DMS53 (cell line): ENCODE measurements at places on chromosomes 4 and X.
A peak's percentile ranks its signal among the peaks of the same experiment; 100 is the strongest.

GRCh38 chr4:55068522-55068921 is 56.9 kb downstream of the KDR start:
- DNase-seq: no peak

- peak; percentile 51 for DNase-seq
Observed at GRCh38 chrX:21840193-21840545, 752 bp downstream of the MBTPS2 start.

DNA sequence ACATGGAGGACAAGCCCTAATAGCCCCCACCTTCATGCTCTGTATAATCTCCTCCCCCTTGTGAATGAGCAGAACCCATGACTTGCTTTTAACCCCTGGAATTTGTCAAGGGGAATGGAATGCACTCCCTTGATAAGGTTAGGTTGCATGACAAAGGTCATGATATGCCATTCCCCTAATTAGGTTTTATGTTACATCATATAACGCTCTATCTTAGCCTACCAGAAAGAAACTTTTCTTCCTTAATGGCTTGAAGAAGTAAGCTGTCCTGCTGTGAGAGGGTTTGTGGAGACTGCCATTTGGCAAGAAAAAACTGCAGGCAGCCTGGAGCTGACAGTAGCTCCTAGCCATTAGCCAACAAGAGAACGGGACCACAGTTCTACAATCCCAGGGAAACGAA is 399.8 kb upstream of the MAD2L1 start:
- DNase-seq: no peak

DNA sequence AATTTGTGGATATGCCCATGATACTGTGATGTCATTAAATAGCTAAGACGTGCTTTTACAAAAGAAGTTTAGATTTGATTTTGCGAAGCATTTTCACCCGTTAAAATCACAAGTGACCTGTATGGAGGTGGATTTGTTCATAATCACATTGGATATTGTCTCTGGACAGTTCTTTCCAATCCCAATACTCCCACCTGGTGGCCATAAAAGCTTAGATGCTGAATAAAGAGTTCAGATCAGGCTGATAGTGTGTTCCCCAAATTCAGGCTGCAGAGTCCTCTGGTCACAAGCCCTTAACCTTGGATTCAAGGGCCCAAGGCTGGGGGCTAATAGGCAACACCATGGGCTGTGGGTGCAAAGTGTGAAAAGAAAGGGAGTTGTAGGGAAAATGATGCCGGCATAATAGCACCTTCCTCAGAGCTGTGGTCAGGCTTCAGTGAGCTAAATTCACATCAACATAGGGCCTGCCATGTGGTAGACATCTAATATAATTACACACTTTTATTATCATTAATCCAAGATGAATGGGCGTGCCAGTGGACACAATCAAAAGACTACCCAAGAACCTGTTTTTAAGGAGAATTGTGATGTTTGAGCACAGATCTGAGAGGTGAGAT is 28.1 kb downstream of the SMIM43 start:
- peak; percentile 64 for DNase-seq

GRCh38 chrX:15790769-15791290 is 546 bp downstream of the ZRSR2 start:
- DNase-seq: peak; percentile 38

DNA sequence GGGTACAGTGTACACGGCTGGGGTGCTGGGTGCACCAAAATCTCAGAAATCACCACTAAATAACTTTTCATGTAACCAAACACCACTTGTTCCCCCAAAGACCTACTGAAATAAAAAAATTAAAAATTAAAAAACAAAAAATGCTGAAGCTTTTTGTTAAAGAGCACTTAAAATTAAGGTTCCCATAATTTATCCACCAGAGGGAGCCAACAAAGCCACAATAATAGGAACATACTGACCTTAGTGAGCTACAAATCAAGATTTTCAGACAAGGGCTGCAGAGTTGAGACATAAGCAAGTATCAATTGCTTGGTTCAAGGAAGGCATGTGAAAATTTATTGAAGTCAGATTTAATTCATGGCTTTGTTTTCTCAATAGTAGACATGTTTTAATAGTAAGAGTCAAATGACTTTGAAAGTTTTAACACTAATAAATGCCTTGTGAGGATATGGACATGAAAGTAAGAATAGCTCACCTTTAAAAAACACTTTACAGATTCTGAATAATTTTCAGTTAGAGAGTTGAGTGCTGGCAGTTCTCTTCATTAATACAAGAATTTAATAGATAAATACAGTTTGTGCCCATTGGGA is 43.0 kb upstream of the SCOC start:
- peak; percentile 57 for DNase-seq

DNA sequence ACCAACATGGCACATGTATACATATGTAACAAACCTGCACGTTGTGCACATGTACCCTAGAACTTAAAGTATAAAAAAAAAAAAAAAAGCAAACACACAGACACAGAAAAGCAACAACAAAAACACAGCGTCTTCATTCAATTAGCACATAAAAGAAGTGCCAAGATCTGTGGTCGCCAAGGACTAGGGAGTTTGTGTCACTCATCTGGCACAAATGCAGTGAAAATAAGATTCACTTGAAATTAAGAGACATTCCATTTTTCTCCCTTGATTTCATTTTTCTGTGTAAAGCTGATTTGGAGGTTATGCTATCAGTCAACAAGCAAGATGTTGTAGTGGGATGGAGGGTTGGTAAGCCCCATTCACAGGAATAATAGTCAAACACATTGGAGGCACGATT is 115.3 kb downstream of the FAT4 start:
- no peak for DNase-seq

GRCh38 chr4:164888096-164888715 is 11.2 kb downstream of the APELA start:
- peak; percentile 1 for DNase-seq

DNA sequence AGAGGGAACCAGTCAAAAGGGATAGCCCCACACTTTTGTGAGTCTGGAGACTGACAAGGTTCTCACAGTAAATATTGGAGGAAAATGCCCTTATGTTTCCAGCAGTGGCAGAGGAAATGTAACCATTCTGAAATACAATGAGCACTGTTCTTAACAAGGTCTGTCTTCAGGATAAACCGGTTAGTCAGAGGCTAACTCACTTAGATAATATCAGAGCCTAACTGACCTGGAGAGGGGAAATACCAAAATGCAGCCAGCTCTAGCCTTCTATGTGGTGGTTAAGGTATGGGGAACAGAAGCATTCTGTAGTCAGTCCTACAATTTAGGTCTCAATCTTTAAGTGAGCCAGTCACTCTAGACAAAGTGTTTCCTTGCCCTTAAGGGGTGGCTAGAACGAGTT is 70.8 kb downstream of the TBCK start:
- DNase-seq: peak; percentile 5

GRCh38 chr4:53587135-53587534 is 4.2 kb downstream of the LNX1 start:
- peak; percentile 70 for DNase-seq

DNA sequence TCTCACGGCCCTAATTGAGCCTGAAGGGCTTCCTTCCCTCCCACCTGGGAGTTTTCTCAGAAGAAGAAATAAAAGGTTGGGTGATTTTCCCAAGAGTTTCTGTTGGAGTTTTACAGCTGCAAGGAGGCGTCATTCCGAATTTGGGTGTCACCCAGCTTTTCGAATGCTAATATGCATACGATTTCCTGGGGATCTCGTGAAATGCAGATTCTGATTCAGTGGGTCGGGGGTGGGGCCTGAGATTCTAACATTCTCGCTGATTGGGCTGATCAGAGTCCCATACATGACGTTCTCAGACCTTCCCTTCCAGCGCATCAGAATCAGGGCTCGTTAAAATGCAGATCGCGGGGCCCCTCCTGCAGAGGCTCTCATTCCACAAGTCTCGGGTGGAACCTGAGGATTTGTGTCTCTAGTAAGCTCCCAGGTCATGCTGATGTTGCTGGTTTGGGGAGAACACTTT is 125.8 kb upstream of the STX18 start:
- no peak for DNase-seq

- peak; percentile 16 for DNase-seq
Observed at GRCh38 chr4:83876047-83876446, 340.1 kb downstream of the GPAT3 start.

- peak; percentile 69 for DNase-seq
Observed at GRCh38 chr4:67573193-67573592, 14.7 kb downstream of the STAP1 start.

GRCh38 chr4:6125103-6125651 is 75.2 kb downstream of the JAKMIP1 start:
- peak; percentile 44 for DNase-seq

DNA sequence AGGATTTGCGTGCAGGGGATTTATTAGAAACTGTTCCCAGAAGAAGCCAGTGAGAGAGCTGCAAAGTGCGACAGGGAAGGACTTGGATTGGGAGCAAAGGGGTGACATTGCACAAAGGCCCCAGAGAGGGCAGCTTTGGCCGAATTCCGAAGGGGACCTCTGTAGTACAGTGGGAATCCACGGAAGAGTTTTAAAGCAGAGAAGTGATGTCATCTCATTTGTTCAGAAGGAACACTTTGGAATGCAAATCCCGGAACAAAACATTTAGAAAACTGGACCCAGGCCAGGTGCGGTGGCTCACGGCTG is 71.7 kb downstream of the FAM184B start:
- DNase-seq: no peak

DNA sequence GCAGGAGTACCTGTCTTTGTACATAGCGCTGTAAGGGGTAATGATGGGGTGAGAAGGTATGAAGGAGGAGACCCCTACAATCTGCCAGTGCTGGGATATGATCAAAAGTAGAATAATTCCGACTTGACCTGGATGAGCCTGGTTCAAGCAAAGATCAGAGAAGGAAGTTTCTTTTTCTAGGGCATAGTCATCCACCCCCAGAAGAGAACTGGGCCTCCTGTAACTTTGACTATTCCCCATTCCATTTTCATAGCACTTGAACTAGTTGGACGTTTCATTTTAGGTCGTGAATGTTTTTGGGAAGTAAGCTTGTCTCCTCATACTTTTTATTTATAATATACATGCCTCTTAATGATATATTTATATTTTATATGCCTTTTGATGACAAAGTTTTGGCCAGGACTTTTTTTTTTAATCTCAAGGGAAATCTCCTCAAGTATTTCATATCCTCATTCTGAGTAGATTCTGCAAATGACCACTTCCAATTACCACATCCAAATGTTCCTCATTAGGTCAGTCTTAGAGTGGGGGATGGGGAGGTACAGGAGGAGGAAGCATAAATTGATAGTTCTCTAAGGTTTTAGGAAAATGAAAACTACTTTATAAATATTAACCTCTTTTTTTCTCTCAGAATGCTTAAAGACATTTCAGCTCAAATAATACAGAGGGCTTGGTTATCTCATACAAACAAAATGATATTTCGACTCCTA is 3.5 kb downstream of the CXorf58 start:
- DNase-seq: no peak
